RWPE1 (cell line): ENCODE measurements at places on chromosomes 6 and 20.

- no peak for DNase-seq
Observed at GRCh38 chr6:14210077-14210476, 92.5 kb downstream of the CD83 start.

- no peak for DNase-seq
Observed at GRCh38 chr6:144077871-144078270, 17.5 kb downstream of the SF3B5 start.

DNA sequence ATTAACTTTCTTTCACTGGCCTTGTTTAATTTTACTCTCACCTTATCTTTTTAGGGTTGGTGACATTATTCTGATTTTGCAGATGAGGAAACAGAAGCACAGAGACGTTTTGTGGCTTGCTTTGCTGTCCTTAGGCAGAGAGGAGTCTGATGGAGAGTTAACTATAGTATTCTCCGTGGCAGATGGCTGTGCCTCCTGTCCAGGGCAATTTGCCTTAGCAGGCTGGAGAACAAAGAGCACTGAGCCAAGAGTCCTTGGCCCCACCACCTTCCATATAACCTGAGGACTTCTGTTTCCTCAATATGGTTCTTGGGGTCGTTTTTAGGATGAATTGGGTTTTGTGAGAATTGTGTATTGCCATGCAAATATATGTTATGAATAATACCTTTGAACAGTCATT, 71.4 kb upstream of the BACH2 start:
- no peak for DNase-seq

DNA sequence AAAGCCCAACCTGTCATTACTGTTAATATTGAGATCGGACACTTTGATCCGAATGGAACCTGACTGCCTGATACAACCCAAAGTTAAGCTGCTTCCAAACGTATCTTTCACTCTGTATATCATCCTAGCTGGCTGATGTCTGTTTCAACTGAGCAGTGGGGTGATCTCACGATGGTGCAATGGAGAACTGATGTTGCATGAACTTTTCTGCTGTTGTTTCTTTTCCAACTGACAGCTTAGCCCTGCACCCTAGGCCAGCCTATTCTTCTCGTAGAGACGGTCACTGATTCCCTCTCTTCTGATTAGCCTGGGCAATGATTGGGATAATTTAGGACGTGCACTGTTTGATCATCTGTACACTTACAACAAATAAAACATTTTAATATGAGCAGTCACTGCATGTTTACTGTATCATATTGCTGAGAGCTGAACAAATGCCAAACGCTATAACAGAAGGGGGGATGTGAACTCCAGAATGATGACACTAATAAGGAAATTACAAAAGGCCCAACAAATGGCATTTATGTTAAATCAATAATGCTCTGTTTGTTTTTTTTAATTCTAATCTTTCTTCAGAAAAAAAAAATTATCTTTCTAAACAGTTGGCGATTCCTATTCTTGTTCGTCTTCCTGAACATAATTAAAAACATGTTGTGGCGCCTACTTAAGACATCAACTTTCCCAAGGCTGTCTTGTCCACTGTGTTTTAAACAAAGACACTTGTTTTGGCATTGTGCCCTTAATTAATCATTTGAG, 184.8 kb downstream of the ZNF217 start:
- DNase-seq = no peak

GRCh38 chr6:152356016-152356415, 281.1 kb downstream of the SYNE1 start:
- DNase-seq = peak; percentile 6

DNA sequence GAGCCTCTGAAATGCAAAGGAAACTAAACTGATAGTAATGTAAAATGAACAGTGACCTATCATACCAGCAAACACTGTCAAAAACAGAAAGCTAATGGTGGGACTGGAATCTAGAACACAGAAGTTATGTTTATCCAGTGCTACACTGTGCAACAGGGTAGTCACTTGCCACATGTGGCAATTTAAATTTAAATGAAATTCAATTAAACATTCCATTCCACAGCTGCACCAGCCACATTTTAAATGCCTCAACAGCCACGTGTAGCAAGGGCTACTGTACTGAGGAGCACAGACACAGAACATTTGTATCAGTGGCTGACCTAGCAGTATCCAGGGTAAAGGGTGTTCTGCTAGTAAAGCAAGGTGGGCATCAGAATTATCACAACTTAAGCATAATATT, 5.6 kb upstream of the POLR1H start:
- no peak for DNase-seq

- no peak for DNase-seq
Observed at GRCh38 chr6:145668844-145669243, 66.5 kb downstream of the EPM2A start.

DNA sequence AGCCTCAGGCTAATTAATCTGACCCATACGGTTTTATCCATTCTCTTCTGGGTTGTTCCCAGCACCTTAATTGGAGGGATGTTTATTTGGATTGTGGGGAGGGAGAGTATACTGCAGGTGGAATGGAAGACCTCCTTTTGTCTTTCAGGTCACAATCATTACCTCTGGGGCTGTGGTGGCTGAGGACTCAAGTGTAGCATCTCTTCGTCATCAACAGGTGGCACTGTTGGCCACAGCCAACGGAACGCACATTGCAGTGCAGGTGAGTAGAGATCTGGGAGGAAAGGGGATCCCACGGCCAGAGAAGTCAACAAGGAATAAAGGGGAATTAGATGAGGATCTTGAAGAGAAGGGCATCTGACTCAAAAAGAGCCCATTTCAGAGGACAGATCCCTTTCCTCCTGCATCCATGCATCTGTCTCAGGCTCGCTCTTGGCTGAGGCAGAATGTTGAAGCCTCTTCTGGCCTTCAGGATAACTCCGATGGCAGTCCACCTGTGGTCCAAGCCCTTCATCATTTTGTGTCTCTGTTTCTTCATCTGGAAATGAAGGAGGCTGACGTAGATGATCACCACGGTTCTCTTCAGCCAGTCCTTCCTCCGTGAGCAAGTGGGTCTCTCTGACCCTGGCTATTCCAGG, 3.2 kb upstream of the DEF6 start:
- peak; percentile 44 for DNase-seq

DNA sequence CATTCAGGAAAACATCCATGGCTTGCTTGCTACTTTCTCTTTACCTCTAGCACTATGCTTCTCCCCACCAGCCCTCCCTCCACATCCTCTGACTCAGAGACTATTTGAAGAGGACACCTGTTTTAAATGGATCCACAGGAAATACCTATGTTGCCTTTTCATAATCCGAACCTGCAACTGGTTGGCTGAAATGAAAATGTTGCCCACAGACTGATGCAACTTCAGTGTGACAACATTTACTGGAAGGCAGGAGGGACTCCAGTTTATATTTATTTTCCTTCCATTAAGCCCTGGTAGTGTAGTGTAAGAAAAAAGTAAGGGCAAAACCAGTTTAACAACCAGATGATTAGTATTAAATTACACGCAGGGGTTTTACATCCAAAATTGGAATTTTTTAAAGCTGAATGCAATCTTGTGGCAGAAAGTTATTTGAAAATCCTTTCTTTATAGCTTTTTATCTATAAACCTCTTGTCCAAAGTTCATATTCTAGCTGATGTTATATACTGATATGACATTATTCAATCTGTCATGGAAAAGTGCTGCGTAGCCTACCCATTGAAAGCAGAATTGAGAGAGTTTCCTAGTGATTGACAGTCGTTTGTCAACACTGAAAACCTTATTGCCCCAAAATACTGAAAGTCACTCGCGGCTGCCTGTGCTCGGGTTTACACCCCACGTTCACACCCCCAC, 881 bp upstream of the AIG1 start:
- DNase-seq = peak; percentile 87

GRCh38 chr20:46803123-46804020, 91.3 kb upstream of the EYA2 start:
- no peak for DNase-seq

DNA sequence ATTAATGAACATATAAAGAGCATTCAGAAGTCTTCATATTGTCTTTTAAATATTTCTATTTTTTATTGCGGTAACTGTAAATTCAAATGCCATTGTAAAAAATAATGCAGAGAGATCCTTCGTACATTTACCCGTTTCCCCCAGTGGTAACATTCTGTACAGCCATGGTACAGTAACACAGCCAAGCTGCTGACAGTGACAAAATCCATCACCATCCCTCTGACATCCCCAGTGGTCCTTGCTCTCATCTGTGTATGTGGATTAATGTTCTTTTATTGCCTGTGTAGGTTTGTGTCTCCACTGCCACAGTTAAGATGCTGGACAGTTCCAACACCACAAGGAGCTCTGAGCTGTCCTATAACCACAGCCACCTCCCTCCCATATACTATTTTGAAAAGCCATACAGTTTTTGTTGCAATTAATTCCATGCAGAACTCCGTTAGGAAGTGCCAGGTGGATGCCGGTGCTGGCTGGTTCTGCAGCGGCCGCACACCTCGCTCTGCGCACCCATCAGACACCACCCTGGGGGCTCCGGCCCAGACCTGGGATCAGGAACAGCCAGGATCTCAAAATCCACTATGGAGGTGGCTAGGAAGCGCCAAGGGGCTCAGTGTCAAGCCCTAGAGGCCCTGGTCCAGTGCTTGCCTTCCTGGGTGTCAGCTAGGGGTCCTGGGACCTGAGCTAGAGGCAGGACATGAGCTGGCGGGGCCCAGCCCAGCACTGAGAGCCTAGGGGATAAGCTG, 93.1 kb upstream of the PMEPA1 start:
- DNase-seq = no peak

- DNase-seq = no peak
Observed at GRCh38 chr6:47464052-47464451, 13.5 kb upstream of the CD2AP start.

- DNase-seq = peak; percentile 54
Observed at GRCh38 chr6:121522265-121522664, 86.8 kb downstream of the GJA1 start.

DNA sequence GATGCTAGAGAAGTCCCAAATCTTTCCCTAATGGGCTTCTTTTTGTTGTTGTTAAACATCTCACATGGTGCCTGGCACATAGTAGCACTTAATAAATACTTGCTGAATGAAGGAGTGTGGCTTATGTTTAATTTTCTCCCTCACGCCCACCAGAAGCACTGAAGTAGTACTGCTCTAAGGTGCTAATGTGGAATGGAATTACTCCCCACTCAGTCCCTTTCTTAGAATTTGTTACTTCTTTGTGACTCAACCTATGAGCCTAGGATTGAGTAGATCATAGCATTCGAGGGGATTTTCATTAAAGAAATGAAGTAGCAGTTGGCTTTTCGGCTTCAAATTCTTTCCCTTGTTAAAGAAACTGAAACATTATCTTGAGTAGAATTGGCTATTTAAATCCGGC, 192.8 kb downstream of the CLIC5 start:
- no peak for DNase-seq

- no peak for DNase-seq
Observed at GRCh38 chr6:129350278-129350677, 359.7 kb downstream of the ARHGAP18 start.

DNA sequence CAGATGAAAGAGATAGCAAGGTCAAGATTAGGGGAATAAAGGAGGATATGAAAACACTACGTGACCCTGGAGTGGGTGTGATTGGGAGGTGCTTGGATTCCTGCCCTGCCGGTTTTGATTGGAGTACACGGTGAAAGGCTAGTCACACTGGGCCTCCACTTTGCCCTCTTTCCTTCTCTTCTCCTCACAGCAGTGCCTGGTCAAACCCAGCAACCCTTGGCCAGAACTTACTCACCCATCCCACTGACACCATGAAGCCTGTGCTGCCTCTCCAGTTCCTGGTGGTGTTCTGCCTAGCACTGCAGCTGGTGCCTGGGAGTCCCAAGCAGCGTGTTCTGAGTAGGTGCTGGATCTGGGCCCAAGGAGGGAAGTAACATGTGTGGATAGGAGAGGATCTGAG, at the start of gene WFDC13:
TSS of gene WFDC13 (plus strand) at position 166 of the 400 bp plus-strand sequence. CDS start at position 252, 86 bp downstream.
- DNase-seq = no peak

- no peak for DNase-seq
Observed at GRCh38 chr6:46720401-46720800, 14.8 kb downstream of the PLA2G7 start.

DNA sequence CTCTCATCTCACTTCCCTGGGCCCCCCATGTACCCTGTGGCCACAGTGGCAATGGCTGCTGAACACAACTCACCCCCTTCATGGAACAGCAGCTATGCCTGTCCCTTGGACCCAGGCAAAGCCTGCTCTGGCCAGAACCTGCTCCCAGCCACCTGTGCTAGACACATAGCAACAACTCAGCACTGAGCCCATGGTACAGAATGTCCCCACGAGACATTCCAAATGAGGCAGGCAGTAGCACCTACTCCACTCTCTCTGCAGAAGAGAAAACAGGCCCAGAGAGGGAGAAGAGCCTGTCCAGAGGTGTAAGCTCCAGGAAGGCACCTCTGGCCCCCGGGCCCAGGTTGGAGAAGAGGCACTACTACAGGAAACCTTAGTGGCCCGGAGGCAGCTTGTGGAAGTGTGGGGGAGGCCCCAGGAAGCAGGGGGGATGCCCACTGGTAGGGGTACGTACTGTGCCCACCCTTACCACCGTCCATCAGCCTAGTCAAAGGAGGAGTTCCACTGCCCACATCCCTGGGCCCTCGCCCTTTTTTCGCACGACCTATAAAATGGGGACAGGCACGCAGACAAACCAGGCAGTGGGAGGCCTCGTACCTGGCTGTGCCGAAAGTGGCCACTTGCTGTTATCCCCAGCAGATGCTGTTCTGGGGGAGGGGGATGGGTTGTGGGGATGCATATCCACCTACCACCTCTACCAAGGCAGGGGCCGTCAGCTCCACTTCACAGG, 97.2 kb downstream of the ASXL1 start:
- DNase-seq = no peak

- DNase-seq = no peak
Observed at GRCh38 chr6:97040355-97040860, 115.9 kb downstream of the KLHL32 start.

DNA sequence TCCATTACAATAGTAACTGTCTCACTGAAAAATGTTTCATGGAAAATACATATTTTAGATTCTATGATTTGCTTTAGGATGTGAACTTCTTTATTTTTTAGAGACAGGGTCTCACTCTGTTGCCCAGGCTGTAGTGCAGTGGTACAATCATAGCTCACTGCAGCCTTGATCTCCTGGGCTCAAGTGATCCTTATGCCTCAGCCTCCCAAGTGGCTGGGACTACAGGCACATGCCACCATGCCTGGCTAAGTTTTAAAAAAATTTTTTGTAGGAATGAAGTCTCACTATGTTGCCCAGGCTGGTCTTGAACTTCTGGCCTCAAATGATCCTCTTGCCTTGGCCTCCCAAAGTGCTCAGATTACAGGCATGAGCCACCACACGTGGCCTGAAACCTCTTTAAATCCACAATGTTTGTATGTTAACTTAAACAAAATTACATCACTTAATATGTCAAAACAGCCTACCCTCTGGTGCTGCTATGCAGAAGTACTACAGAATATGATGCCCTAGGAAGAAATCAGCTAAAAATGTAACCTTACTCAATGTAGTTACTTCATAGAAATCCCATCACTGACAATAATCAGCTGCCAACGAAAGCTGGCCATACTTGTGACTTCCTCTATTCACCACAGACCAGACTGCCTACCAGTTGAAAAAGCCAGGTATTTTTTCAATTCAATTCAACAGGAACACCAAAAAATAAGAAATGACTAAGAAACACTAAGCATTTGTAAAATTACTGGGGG, 17.6 kb downstream of the EEF1A1 start:
- no peak for DNase-seq
